ENCODE measurements at places on chromosomes 16 and 17. TPM values are rescaled to one million over a fixed set of nuclear protein-coding genes. Genes with fewer than 3 reads are reported as not detected.

DNA sequence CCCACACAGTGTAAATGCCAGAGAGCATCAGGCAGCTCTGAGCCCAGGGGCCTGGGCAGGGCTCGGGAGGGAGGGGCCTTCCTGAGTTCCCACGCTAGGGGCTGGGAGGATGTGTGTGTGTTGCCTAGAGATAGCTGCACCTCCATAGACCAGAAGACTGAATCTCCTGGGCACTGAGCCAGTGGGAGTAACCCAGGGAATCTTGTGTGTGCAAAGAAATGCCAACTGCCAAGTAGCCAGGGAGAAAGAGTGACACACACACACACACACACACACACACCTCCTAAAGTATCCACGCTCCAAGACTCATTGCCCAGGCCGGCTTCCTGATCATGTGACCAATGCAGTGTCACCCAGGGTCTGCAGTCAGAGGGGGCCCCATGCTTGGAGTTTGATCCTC, 166.2 kb upstream of the RPL38 start:
- H3K4me1 ChIP-seq = peaks cover under 1% of the 10 kb centered on the region
- peaks cover 28% of the 10 kb centered on the region for H3K27me3 ChIP-seq
- no peak overlapping the region for H3K27ac ChIP-seq

DNA sequence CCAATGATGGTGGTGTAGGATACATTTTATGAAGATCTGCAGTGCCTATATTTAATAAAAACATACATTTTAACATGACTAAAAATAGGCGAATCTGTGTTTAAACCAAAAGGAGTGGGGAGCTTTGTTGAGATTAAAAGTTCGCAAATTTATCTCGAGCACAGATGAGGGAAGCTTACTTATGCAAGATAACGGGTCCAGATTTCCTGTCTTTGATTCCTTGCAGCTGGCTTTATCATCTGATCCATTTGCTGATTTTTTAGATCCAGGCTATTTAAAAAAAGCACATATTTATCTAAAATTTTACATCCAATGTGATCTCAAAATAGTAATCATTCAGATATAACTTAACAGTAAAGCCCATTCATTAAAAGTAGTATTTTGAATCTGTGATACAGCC, 57.0 kb upstream of the INTS2 start:
- no peaks in the 10 kb centered on the region for H3K4me1 ChIP-seq
- no peaks in the 10 kb centered on the region for H3K27me3 ChIP-seq
- DNase-seq = no peak
- H3K36me3 ChIP-seq = peaks cover 59% of the 10 kb centered on the region
- no peak overlapping the region for H3K4me3 ChIP-seq

Gene OR1E2
- total RNA-seq = not detected

Gene CDH13
- not detected for total RNA-seq

Gene OR1F1
- total RNA-seq = not detected

- no peak overlapping the region for H3K4me3 ChIP-seq
- no peak overlapping the region for H3K27ac ChIP-seq
- H3K36me3 ChIP-seq = no peaks in the 10 kb centered on the region
- 0 out of 2 replicates have a peak, but pooled peaks cover 4% of the 10 kb centered on the region for H3K27me3 ChIP-seq
- no peak for DNase-seq
Measured at GRCh38 chr17:27733773-27734172, 66.6 kb downstream of the NOS2 start.

DNA sequence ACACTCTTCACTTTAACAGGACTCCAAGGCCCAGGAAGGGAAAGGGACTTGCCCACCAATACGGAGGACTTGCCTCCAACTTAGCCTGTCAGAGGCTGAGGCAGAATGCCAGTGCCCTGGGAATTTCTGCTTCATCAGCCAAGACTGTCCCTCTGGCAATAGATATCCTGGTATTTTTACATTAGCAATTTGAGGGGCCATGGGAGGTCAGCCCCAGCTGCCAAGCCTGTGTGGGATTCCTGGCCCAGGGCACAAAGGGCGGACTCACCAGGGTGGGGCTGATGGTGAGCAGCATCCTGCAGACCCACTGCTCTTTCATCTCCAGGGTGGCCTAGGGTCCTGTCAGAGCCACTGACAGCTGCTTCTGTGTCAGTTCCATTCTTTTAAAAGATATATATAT, 78.3 kb upstream of the CIBAR2 start:
- H3K4me3 ChIP-seq = no peak overlapping the region
- no peak overlapping the region for H3K27ac ChIP-seq
- peaks cover 6% of the 10 kb centered on the region for H3K4me1 ChIP-seq
- no peaks in the 10 kb centered on the region for H3K27me3 ChIP-seq
- no peak for DNase-seq
- H3K36me3 ChIP-seq = peaks cover 4% of the 10 kb centered on the region

DNA sequence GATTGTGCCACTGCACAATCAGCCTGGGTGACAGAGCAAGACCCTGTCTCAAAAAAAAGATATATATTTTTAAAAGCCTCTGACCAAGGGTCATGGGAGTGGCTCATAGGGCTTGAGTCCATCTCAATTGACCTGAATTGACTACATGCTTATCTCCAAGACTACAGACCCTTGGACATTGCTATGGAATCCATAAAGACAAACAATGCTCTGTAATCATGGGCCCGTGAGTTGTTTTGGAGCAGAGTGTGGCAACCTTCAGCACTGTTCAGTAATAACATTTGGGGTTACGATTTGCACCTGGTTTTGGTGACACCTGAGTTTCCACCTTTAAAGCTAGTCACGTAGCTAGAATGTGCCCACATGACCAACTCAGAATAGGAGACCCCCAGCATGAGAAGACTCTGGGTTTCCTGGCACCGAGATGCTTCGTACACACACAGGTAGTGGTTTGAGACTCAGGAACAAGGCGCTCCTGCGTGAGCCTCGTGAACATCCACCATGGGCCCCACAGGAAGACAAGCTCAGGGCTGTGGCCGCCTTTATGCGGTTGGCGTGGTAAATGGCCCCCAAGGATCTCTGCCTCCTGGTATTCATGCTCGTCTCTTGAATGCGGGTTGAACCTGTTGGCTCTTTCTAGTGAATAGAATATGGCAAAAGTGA, 66.6 kb upstream of the RPH3AL start:
- H3K36me3 ChIP-seq = no peaks in the 10 kb centered on the region
- H3K27ac ChIP-seq = no peak overlapping the region
- no peak for DNase-seq
- no peak overlapping the region for H3K4me3 ChIP-seq
- H3K27me3 ChIP-seq = no peaks in the 10 kb centered on the region

Gene PLA2G10
- total RNA-seq = not detected

Gene P2RX1
- total RNA-seq = not detected

DNA sequence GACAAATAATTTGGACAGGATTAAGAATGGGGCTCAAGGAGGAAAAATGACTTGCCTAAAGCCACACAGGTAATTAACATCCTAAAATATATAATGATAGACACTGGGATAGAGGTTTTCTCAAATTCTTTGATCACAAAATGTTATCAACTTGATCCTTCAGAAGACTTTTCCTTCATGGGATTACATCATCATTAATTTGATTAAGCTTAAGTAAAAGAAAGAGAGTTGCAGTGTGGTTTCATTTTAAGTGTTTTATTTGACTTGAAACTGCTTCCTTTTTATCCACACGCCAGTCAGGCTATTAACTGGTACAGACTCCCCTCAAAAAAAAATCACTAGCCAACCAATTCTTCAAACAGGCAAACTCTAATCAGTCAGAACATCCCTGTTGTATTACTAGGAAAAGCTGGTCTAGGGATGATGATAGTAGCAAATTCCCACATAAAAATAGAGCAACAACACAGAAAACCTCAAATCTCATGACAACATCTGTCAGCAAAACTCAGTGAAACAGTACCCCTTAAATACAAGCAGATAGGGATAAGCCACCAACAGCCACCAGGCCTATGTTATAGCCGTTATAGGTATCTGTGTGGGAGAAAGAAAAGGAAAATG, 32.5 kb downstream of the AKAP10 start:
- H3K4me3 ChIP-seq = no peak overlapping the region
- no peak for DNase-seq
- no peaks in the 10 kb centered on the region for H3K27me3 ChIP-seq
- H3K27ac ChIP-seq = no peak overlapping the region
- peaks cover 7% of the 10 kb centered on the region for H3K36me3 ChIP-seq
- H3K4me1 ChIP-seq = peaks cover 7% of the 10 kb centered on the region

- peaks cover 21% of the 10 kb centered on the region for H3K27me3 ChIP-seq
- H3K27ac ChIP-seq = no peak overlapping the region
- H3K4me3 ChIP-seq = no peak overlapping the region
- H3K36me3 ChIP-seq = no peaks in the 10 kb centered on the region
- no peak for DNase-seq
Measured at GRCh38 chr17:73490851-73491250, 153.4 kb downstream of the SDK2 start.
